ENCODE measurements at places on chromosomes 11 and 22. TPM values are rescaled to one million over a fixed set of nuclear protein-coding genes. Genes with fewer than 3 reads are reported as not detected.

DNA sequence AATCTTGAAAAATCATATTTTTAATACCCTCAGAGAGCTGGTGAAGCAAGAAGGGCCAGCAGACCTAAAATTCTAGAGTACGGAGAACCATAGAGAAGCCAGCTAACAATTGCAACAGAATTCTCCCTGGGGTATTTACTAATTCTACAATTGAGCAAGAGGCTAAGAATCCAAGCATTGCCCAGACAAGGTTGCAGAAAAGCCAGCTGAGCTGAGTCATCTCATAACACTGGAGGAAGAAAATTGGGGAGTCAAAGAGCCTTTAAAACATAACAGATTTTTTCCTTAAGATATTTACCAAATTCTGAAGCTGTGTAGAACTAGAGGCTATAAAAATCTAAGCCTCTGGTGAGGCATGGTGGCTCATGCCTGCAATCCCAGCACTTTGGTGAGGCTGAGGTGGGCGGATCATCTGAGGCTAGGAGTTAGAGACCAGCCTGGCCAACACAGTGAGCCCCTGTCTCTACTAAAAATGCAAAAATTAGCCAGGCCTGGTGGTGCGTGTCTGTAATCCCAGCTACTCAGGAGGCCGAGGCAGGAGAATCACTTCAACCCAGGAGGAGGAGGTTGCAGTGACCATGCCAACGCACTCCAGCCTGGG lies 13.6 kb upstream of the TMEM216 start:
- no peak for DNase-seq

GRCh38 chr11:57464539-57465181 lies 4.3 kb downstream of the RTN4RL2 start:
- DNase-seq: no peak

DNA sequence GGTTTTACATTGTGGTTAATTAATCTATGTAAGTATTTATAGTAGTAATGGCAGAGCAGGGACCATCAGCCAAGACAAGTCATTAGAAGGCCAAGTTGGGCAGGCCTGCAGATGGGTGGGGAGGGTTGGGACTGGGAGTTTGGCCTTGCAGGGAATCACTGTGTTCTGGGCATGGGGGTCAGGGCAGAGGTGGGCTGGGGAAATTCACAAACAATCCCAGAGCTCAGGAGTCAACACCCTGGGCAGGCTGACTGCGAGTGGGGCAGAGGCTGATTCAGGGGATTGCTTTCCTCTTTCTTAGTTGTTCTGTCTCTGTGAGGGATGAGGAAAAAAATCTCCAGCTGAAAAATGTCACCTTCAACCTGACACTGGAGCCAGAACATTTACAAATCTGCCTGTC lies 322.5 kb downstream of the NTM start:
- no peak for DNase-seq

- DNase-seq: no peak
These were observed 259.5 kb downstream of the BRD1 start for GRCh38 chr22:49567899-49568750.

GRCh38 chr11:61639816-61640443 lies 40.3 kb upstream of the DAGLA start:
- DNase-seq: no peak

Gene VSIG2
- total RNA-seq: 0.20 TPM

Gene ABCC8
- total RNA-seq: 5.5 TPM

Gene SLC35F2
- total RNA-seq: 14.8 TPM
